ENCODE measurements at places on chromosomes 5 and 9. TPM values are rescaled to one million over a fixed set of nuclear protein-coding genes. Genes with fewer than 3 reads are reported as not detected.

DNA sequence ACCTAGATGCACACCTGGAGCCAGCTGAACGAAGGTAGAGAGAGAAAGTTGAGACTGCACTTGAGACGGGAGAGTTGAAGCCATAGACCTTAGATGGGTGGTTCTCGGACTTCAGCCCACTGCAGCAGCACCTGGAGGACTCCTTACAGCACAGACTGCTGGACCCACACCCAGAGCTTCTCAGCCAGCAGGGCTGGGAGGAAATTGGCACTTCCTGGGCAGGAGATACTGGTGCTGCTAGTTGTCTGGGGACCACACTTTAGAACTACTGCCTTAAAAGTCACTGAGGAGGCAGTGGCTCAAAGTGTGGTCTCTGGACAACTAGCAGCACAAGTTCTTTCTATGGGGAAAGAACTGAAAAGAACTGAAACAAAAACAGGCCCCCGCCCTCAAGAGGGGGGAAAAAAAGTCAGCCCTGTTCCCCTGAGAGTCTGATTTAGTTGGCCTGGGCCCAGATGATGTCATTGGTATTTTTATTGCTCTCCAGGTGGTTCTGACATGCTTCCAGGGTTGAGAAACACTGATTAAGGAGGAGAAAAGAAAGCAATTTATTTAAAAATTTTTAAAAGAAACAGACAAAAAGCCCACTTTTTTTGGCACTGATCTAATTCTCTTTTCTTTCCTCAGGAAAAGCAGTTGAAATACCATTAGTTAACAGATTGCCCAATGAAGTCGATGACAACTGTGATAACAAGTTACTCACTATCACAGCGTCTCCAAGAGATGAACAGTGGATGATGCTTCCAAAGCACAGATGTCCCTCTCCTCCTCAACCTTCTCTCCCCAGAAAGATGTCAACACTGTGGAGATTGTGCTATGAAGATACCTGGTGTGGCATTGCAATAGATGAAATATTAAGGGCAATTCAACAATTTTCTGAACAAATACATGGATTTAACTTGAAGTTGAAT lies 73.6 kb upstream of the ADAMTS16 start:
- DNase-seq = no peak

DNA sequence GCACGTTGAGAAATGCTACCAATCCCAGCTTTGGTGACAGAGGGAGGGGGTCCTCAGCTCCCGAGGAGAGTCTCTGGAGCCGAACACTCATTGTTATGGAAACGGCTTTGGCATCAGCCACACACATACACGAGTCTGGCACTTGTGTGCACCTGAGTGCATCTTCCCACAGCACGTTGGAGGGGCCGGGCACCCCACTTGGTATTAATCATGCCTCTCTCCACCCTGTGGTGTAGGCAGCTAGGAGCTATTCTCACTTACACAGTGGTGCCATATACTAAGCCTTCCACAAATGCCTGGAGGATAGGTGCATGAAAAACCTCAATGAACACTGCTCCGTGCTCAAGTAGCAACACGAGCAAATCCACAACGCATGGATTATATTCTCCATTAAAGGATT lies 133.9 kb upstream of the PANK3 start:
- DNase-seq = no peak

- no peak for DNase-seq
These were observed 41.1 kb upstream of the GADD45G start for GRCh38 chr9:89563571-89564345.

- DNase-seq = no peak
These were observed 46.4 kb downstream of the CDK7 start for GRCh38 chr5:69281114-69281513.

DNA sequence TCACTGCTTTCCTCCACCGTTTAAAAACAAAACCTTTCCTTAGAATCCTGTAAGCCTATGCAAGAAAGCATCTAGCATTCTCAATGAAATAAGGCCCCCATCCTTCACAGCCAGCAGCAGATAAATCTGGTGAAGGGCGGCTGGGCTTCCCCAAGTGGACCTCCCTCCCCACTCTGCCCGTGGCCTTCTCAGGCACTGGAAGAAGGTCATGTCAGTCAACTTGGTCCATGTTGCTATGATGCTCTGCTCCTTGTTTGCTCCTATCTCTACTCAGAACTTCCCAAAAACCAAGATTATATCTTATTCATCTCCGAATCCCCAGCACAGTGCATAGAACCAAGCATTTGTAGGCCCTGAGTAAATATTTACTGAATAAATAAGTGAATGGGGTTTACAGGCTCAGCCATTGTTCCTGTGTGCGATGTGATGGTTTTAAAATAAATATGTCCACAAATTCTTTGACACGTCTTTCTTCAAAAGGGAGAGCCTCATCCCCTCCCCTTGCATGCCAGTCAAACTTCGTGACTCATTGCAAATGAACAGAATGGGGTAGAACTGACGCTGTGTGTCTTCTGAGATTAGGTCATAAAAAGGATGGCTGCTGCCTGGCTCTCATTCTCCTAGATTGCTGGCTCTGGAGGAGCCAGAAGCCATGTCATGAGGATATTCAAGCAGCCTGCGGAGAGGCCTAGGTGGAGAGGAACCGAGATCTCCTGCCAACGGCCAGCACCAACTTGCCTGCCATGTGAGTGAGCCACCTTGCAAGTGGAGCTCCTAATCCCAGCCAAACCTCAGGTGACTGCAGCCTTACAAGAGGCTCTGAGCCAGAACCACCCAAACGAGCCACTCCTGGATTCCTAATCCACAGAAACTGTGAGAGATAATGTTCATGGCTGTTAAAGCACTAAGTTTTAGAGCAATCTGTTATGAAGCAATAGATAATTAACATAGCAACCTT lies 70.5 kb downstream of the MED27 start:
- no peak for DNase-seq

DNA sequence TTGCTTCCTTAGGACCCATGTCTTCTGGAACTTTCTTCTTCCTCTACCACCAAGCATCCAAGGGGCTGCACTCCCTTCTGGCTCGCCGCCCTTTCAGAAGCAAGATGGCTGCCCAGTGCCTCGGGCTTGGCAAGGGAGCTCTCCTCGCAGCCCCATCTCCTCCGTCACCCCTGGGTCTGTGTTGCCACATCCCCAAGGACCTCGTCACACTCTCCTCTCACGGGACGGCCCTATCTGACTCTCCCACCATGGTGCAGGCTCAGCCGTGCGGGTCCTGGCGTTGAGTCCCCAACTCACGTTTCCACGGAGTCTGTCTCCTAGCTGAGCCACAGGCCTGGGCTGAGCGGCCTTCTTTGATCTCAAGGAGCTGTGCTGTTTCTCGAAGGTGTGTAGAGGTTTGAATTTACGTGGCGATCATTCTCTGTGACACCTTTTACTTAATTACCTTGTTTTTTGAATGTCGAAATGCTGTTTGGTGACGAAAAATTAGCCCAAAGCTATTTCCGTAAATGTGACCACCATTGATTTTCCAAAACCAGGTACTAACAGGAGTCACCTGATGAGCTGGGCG lies 15.0 kb upstream of the SCGB3A1 start:
- DNase-seq = no peak

GRCh38 chr9:69945671-69946141 lies 97.9 kb upstream of the MAMDC2 start:
- DNase-seq = no peak

DNA sequence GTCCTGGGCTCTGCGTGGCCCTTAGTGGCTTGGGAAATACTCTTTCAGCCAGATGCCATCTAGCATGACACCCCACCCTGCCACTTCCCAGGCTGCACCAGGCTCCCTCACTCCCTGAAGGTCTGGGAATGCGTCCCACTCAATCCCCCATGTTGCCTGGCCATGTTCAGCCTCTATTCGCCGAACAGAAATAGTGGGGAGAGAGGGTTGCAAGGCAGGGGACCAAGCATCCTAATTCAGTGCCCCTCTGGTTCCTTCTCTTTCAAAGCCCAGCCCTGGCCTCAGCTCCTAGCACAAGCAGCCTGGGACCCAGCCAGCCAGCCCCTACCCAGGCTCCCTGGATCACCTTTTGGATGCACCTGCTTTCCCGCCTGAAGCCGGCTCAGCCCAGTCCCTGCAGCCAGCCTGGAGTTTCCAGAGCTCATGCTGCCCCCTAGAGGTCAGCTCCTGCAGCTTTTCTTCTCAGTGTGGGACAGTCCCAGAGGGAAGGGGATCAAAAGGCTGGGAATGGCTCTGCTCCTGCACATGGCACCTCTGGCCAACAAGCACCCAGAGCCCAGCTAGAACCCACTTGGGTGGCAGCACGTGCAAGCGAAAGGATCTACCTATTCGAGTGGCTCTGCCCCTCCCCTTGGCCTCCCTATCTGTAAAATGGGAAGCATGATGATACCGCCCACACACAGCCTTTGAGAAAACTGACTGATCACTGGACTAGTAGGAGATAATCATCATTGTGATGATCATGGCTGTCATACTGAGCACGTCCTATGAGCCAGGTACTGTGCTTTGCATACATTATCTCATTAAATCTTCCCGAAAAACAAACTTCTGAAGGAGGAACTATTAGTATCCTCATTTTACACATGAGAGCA lies 48.7 kb upstream of the C5orf58 start:
- DNase-seq = peak; percentile 83

GRCh38 chr5:80884929-80885328 lies 75.2 kb upstream of the RASGRF2 start:
- no peak for DNase-seq

GRCh38 chr5:98556712-98557111 lies 216.8 kb upstream of the RGMB start:
- DNase-seq = no peak

The ALDOB gene
- total RNA-seq = not detected

The ANKRD34B gene
- 0.05 TPM for total RNA-seq

The DAB2 gene
- 9.5 TPM for total RNA-seq

Measured in neural crest cell (in vitro differentiated cells).